Prostate gland (tissue), 2 donors: ENCODE measurements at places on chromosomes 16 and 17. TPM values are rescaled to one million over a fixed set of nuclear protein-coding genes. Genes with fewer than 3 reads are reported as not detected.

NPW gene
- total RNA-seq = 1.8 TPM

DNA sequence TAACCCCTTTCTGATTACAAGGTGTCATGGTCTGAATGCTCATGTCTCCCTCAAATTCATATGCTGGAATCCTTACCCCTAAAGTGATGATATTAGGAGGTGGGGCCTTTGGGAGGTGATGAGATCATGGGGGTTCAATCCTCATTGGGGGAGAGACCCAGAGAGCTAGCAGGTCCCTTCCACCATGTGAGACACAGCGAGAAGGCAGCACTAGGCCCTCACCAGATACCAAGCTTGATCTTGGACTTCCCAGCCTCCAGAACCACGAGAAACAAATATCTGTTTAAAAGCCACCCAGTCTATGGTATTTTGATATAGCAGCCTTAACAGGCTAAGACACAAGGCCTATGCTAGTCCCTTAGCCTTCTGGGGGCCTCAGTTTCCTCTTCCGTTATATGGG is 45.9 kb downstream of the MYH11 start:
- DNase-seq = no peak

GRCh38 chr16:3492356-3492755 is 2.9 kb downstream of the C16orf90 start:
- DNase-seq = no peak

DNA sequence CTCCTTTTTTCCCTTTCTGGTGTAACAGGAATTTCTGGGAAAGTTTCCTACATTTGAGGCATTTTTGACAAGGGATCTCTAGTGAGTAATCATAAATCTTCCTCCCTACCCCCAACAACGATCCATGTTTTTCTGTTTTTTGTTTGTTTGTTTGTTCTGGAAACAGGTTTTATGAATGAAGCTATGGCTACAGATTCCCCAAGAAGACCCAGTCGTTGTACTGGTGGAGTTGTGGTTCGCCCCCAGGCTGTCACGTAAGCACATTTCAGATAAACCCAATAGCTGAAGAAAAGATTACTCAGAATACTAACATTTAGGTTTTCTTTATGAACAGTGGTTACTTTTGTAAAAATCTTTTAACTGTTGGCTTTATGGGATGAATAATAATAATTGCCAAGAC is 1.6 kb downstream of the BCAS3 start:
- DNase-seq = no peak

DNA sequence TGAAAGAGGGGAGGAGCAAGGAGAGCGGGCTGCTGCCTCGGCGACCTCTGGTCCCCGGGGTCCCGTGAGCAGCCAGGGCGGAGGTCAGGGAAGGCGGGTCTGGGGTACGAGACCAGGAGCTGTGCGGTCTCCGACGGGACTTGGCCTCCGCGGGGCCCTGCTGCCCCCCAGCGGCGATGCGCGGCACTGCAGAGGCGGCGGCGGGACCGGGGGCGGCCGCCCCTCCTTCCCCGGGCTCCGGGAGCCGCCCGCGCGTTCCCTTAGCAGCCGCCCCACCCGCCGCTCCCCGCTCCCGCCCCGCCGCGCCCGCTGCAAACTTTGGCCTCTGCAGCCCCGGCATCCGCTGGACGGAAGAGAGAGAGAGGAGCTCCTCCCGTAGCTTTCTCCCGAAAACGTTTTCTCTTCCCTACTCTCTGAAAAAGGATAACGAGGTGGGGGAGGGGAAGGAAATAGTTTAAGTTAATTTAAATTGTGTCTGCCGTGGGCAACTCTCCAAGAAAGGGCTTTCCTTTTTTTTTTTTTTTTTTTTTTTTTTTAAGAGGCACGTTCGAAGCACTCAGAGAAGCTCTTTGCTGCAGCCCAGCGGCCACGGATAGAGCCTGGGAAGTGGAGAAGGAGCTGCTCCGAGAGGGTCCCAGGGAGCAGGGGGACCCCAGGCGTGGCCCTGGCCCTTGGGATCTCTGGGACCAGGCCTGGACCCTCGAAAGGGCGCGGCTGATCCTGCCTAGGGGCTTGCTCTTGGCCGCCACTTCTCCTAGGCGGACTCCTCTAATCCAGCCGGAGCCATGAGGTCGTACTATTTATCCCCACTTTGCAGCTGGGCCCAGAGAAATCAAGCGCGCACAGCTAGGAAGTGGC is 43.2 kb downstream of the C16orf82 start:
- DNase-seq = peak; percentile 22

DNA sequence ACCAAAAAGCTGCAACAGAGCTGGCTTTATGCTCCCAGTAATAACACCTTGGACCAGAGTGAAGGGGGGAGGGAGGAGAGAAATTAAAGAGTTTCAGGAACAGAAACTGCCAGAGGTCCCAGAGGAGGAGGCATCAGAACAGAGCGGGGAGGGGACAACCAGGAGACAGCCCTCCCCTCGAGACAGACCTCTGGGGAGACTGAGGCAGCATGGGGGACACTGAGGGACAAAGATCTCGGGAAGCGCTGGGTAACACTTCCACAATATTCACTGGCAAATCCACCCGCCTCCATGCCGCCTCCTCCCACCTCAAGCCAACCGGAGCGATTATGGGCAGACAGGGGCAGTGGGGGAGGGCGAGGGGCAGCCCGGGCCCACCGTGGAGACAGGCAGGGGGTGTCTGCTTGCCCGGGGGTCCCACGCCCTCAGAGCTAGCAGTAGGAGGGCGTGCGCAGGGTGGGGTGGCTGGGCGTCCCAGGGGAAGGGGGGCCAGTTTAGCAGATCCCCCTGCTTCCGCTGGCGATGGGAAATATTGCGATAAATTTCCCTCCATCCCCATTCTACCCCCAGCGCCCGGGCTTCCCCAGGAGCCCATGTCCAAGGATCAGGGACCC is 1.2 kb downstream of the PCGF2 start:
- DNase-seq = no peak

DNA sequence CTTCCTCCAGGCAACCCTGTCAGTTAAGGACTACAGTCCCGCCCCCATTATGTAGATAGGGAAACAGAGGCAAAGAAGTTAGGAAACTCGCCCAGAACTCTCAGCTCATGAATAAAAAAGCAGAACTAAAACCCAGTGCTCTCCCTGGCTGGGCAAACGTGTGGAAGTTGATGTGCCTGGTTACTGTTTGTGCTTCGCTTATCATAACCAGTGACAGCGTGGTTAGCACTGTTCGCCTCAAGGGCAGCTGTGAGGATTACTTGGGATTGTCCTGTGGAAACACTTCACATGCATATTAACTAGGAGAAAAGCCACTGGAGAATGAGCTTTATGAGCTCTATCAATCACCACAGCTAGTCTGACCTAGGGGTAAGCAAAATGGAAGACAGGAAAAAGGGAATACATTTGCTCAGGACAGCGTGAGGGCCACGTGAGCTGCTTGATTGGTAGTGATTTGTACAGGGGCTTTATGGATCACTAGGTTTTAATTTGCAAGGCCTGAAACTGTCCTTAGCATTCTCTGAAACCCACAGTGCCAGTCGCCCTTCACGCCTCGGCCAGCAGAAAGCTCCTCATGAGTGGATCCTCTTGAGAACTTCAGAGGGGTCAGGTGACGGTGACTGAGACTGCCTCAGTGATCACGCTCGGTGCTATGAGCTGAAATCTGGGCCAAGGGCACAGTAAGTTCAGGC is 19.9 kb downstream of the CYB5D2 start:
- DNase-seq = no peak

GRCh38 chr16:2966808-2967191 is 2.3 kb upstream of the PAQR4 start:
- no peak for DNase-seq

DNA sequence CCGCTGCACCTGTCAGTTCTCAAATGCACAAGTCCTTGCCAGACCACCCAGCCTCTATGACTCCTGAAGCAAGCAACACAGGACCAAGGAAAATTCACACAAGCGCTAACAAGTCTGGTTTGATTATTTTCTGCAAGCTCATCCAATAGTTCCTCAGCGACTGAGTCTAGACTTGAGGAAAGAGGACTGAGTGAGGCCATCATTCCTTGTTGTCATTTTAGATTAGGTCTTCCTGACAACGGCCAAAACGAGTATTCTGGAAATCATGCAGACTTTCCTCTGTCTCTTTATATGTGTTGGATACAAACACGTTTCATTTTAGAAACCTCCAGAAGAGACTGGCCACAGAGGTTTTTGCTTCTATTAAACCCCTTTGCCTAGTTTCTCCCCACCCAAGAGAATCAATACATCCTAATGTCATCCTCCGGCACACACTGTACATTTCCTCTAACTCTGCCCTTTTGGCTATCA is 561 bp downstream of the CCDC47 start:
- DNase-seq = peak; percentile 9

DNA sequence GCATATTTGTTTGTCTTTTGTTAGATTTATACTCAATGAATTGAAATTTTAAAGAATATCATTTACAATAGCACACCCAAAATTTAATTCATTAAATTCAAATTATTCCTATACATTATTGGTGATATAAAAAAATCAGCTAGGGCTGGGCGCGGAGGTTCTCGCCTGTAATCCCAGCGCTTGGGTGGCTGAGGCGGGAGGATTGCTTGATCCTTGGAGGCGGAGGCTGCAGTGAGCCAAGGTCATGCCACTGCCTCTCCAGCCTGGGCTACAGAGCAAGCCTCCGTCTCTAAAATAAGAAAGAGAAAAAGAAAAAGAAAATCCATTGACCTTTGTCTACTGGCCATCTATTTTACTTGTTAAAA is 4.5 kb upstream of the PRDM7 start:
- no peak for DNase-seq

DNA sequence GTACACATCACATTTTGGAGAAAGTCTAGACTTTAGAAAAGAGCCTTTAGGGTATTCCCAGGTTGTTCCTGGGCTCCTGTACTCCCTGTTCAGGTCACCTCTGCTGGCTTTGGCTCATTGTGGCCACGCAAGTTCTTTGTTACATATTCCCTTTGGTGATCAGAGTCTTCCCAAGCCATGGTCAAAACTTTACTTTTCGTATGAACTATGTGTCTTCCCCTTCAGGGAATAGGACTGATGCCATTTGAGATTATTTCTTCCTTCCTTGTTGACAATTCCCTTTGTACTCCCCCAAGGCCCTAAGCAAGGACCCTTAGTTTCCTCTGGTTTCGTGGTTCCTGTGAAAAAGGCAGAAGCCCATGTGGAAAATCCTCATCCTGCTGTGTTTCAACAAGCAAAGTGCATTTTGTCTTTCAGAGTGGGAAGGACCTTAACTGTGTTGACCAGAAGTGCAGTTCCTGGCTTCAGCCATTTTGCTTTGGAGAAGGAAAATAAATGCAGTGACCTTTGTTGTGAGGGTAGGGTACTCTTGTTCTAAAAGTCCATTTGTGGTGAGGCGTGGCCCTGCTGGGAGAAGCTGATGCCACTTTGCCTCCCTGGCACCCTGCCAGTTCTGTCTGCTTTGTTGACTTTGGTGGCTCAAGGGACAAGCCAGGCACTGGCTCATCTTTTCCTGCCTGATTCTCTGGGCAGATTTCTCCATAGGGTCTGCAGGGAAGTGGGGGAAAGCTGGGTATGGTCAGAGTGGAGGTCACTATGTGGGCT is 55.1 kb downstream of the ZNRF1 start:
- DNase-seq = peak; percentile 66
